ENCODE measurements at places on chromosomes 7 and 10. TPM values are rescaled to one million over a fixed set of nuclear protein-coding genes. Genes with fewer than 3 reads are reported as not detected.

CREB5 gene
- total RNA-seq, result 2.0 TPM

FEZF1 gene
- not detected for total RNA-seq

LLCFC1 gene
- total RNA-seq, result not detected

TMEM229A gene
- total RNA-seq, result not detected

SLF2 gene
- 30.5 TPM for total RNA-seq

LRRN3 gene
- total RNA-seq, result 93.6 TPM

AQP1 gene
- total RNA-seq, result 0.10 TPM

All from activated naive CD8-positive, alpha-beta T cell treated with anti-CD3 and anti-CD28 coated beads for 36 hours (primary cell).